ENCODE measurements at places on chromosomes 7 and 10. TPM values are rescaled to one million over a fixed set of nuclear protein-coding genes. Genes with fewer than 3 reads are reported as not detected.

- no peaks in the 10 kb centered on the region for H3K4me1 ChIP-seq
- DNase-seq = no peak
- H3K27ac ChIP-seq = no peak overlapping the region
These were observed 83.2 kb downstream of the PDE1C start for GRCh38 chr7:31986878-31987518.

DNA sequence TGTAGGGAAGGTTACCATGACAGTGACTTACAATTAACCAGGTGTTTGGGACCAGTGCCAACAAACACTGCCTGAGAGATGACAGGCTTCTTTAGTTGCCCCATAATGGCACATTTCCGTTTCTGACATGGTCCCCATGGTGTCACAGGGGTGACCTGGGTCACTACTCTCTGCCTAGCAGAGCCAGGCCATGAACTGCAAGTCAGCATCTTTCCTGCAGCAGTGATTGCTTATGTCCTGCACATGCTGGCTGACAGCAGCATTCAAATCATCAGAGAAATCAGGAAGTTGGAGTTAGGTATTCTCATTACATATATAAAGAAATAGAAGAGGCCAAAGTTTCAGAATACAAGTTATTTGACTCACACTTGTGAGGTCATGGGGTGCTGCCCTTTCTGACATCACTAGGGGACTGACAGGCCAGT lies 47.1 kb upstream of the ZNRF2 start:
- no peak overlapping the region for H3K4me3 ChIP-seq
- DNase-seq = no peak
- H3K4me1 ChIP-seq = peaks cover 12% of the 10 kb centered on the region
- no peak overlapping the region for H3K27ac ChIP-seq
- no peaks in the 10 kb centered on the region for H3K36me3 ChIP-seq

DNA sequence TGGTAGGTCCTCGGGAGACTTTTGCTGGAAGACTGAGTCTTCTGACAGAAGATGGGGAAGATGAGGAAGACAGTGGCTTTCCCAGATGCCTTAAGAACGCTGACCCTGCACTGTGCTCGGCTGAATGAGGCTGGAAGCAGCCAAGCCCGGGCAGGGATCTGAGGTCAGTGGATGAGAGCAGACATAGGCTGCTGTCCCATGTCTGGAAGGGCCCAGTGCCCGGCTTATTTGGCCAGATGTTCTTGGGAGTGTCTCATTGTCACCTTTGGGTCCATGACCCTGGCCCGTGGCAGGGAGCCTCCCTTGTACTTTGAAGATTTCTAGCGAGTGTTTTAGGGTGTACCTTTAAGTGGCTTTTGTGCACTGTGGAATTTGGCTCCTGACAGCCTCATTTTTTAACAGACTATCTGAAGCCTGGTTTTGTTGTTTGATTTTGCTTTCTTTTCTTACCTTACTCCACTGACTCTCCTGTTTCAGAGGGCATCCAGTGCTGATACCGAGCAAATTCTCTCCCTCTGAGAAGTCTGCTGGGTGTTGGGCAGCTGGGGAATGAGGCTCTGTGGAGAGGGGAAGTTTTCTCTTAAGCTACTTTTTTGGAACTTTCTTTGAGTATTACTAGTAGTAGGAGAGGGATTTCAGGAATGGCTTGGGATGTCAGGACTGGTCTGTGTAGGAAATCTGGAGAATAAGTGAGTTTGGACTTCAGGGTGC lies 61.4 kb downstream of the CREB5 start:
- no peaks in the 10 kb centered on the region for H3K36me3 ChIP-seq
- peaks cover 8% of the 10 kb centered on the region for H3K27me3 ChIP-seq
- no peak overlapping the region for H3K4me3 ChIP-seq

Gene KIF11
- 59.3 TPM for total RNA-seq

DNA sequence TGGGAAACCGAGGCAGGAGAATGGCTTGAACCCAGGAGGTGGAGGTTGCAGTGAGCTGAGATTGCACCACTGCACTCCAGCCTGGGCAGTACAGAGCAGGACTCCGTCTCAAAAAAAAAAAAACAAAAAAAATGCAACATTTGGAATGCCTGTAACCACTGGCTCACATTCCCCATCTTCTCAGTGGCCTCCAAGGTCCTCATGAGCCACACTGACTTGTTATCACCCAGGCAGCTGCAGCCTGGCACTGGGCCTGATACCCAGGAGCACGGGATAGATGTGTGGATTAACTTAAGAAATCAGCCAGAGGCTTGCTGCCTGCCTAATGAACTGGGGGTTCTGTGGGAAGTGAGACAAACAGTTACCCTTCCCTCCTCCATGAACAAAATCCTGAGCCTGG lies 23.0 kb downstream of the JCAD start:
- H3K36me3 ChIP-seq = no peaks in the 10 kb centered on the region
- peaks cover 66% of the 10 kb centered on the region for H3K27me3 ChIP-seq
- no peak overlapping the region for H3K27ac ChIP-seq
- peaks cover 4% of the 10 kb centered on the region for H3K4me1 ChIP-seq

- no peaks in the 10 kb centered on the region for H3K27me3 ChIP-seq
- DNase-seq = no peak
- no peak overlapping the region for H3K27ac ChIP-seq
These were observed 104.3 kb downstream of the KCNMA1 start for GRCh38 chr10:77533146-77533886.

DNA sequence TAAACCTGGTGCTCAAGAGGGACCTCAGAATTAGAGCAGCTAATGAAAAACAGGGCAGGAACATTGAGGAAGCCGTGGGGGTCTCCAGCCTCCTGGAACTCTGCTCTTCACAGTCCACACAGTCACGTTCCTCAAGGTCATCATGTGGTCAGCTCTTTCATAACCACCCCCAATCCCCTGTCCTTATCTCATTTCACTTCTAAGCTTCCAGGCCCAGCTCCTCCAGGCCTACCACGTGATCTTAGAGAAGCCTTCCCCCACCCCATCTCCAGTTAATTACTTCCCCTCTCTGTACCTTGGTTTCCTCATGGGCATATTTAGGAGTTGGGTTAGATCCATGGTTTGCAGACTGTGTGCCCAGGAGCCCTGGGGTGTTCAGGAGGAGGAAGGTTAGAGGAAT lies 106.4 kb upstream of the TCF7L2 start:
- H3K4me1 ChIP-seq = no peaks in the 10 kb centered on the region
- no peak for DNase-seq
- no peak overlapping the region for H3K27ac ChIP-seq
- H3K36me3 ChIP-seq = peaks cover 11% of the 10 kb centered on the region
- H3K27me3 ChIP-seq = no peaks in the 10 kb centered on the region
- no peak overlapping the region for H3K4me3 ChIP-seq

- H3K36me3 ChIP-seq = no peaks in the 10 kb centered on the region
- no peak overlapping the region for H3K4me3 ChIP-seq
- H3K4me1 ChIP-seq = no peaks in the 10 kb centered on the region
- DNase-seq = no peak
- H3K27ac ChIP-seq = no peak overlapping the region
These were observed 99.9 kb upstream of the BAIAP2L1 start for GRCh38 chr7:98500764-98501163.

DNA sequence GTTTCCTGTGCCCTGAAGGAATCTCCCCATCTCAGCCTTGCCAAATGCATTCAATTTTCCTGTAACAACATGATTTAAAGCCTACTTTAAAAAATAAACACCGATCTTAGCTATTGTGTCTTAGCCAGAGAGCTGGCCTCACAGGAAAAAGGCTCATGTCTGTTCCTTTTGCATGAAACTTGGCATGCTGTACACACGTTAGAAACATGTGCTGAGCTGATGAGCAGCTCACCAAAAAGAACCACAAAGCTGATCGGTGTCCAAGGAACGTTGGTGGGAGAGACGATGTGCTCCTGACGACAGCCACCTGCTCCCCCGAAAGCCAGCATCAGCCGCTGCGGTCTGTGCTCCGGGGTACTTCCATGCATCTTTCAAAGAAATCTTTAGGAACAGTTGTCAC lies 135.9 kb downstream of the ADARB2 start:
- no peak overlapping the region for H3K4me3 ChIP-seq
- DNase-seq = no peak
- peaks cover 5% of the 10 kb centered on the region for H3K27me3 ChIP-seq
- H3K4me1 ChIP-seq = no peaks in the 10 kb centered on the region
- no peaks in the 10 kb centered on the region for H3K36me3 ChIP-seq

GRCh38 chr10:35367982-35368381 lies 31.7 kb downstream of the CCNY start:
- H3K4me1 ChIP-seq = peaks cover 63% of the 10 kb centered on the region
- no peaks in the 10 kb centered on the region for H3K27me3 ChIP-seq
- H3K4me3 ChIP-seq = no peak overlapping the region
- H3K27ac ChIP-seq = peak overlapping the region; percentile 60
- H3K36me3 ChIP-seq = no peaks in the 10 kb centered on the region

GRCh38 chr7:144470078-144470477 lies 66.6 kb upstream of the NOBOX start:
- no peak overlapping the region for H3K4me3 ChIP-seq
- H3K4me1 ChIP-seq = no peaks in the 10 kb centered on the region
- H3K27me3 ChIP-seq = no peaks in the 10 kb centered on the region
- H3K27ac ChIP-seq = no peak overlapping the region
- peaks cover 11% of the 10 kb centered on the region for H3K36me3 ChIP-seq

Measured in activated CD4-positive, alpha-beta T cell treated with anti-CD3 and anti-CD28 coated beads for 36 hours (primary cell).